ENCODE measurements at places on chromosomes 1 and 21.

DNA sequence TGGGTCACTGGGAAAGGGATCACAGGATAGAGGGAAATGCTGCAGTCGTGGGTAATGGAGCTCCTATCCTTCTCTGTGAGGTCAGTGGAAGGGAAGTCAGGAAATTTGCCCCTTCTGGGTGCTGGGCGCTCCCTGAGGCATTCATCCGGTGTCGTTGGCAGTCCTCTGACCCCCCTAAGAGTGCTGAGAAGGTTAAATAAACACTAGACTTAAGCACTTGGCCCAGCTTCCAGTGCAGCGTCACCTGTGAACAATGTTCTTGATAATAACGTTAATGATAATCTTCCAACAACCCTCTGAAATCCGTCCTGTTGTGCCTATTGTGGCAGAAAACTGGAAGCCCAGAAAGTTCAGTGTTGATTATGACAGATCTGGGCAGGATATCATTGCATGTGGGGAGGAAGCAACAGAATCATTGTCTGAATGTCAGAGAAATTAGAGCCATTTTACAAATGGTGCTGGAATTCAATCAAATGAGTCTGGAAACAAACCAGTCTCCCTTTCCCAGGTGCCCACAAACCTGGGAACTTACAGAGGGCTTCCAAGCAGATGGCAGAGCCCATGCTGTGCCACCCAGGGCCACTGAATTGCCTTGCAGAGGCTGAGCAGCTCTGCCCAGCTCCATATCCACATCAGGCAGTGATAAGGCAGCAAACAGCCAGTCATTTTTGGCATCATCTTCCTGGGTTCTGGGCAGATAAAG, 216.8 kb downstream of the KAZN start:
- no peak for DNase-seq

DNA sequence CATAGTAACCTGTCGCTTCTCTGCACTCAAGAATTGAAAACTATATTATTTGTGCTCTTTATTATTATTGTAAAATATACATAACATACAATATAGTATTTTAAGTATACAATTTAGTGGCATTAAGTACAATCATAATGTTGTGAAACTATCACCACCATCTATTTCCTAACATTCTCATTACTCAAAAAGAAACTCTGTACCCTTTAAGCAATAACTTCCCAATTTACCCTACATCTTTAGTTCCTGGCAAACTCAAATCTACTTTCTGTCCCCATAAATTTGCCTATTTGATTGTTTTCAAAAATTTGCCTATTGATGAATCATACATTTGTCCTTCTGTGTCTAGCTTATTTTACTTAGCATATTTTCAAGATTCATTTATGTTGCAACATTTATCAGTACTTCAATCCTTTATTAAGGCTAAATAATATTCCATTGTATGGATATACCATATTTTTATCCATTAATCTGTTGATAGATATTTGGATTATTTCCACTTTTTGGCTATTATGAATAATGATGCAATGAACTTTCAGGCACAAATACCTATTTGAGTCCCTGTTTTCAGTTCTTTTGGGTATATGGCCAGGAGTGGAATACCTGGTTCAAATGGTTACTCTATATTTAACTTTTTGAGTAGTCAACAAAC, 99.6 kb upstream of the DMRTA2 start:
- no peak for DNase-seq

DNA sequence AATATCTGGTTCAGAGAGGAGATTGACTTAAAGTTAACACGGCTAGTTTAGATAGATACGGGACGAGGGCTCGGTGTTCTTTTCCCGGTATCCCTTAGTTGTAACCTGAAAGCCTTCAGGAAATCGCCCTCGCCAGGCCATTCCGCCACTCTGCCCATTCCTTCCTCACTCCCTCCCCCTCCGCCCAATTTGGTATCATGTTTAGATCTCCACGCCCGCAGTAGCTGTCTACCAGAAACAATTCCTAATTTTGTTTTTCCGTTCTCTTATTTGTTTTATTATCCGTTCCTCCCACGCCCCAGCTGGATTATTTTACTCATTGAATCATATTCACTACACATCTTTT, 685 bp upstream of the VAMP4 start:
- no peak for DNase-seq

DNA sequence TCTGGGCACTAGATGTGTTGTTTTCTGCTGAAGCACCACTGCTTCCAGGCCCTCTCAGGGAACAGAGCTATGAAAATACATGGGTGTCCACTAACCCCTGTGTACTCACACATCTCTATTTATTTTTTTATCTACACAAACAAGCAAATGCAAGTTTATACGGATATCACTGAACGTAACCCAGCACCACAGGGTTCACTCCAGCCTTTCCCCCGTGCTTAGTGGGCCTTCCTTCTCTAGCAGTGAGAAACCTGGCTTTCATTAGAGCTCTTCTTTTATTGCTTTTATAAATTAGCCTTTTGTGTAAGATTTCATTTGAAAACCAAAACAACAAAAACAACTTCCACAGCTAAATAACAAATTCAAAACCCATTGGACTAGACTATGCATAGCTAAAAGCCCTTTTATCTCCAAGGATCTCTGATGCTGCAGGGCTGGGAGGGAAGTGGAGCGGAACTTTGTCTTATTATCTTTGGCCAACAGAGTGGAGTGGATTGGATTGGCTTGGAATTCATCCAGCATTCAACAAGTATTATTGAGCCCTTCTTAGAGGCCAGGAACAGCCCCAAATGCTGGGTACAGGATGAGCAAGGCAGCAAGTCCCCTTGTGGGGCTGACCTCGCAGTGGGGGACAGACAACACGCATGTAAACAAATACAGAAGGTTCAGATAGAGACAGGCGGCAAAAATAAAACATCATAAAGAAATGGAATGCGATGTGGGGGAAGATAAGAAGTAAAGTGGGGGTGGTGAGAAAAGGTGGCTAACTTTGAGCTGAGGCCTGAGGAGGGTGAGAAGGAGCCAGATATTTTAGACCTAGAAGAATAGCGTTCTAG, 371.8 kb upstream of the POU3F1 start:
- DNase-seq = no peak

DNA sequence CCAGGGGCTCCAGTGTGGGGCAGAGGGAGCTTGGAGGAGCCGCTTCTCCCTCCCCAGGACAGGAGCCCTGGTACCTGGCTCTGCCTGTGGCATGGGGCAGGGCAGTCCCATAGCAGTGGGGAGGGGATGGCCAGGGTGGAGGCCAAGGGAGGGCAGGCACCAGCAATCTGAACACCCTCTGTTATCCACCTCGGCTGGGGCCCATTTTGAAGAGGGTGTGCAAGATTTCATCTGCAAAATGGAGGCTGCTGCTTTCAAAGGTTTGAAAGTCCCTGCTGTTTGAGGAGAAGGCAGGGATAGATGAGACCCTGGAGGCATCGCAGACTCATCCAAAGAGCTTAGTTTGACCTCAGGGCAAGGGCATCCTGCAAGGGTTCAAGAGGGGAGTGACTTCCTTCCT, 15.2 kb upstream of the TMPRSS2 start:
- no peak for DNase-seq

GRCh38 chr1:35564037-35564883, 6.7 kb downstream of the NCDN start:
- peak; percentile 58 for DNase-seq

DNA sequence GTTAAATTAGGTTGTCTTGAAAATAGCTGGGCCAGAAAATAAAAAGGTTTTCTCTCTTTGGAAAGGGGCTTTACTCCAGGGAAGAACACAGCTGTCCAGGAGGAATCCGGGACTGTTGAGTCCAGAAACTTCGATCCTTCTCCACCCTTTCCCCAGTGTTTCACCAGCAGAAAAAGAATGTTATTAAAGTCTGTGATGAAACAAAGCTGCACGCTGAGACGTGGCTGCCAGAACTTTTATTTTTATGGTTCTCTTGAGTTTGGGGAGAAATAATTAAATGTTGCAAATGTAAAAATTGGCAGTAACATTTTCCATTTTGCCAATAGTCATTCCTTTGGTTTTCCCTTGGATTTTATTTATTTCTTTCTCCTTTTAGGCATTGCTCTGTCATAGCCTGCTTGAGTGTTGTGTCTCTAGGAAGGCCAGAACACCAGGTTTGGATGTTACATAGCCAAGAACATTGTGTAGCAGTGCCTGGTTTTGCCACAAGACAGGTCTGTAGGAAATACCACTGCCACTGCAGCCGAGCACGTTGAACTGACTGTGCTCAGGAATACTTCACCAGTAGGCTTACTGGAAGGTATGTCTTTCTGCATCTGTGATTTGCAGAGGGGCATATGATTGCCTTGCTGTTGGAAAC, 87.4 kb downstream of the ROR1 start:
- DNase-seq = no peak

GRCh38 chr21:46122237-46122671, 24.3 kb downstream of the COL6A2 start:
- DNase-seq = no peak

GRCh38 chr1:234149217-234149616, 224.0 kb upstream of the COA6 start:
- DNase-seq = no peak

GRCh38 chr1:9018333-9018732, 7.9 kb downstream of the SLC2A7 start:
- DNase-seq = no peak

DNA sequence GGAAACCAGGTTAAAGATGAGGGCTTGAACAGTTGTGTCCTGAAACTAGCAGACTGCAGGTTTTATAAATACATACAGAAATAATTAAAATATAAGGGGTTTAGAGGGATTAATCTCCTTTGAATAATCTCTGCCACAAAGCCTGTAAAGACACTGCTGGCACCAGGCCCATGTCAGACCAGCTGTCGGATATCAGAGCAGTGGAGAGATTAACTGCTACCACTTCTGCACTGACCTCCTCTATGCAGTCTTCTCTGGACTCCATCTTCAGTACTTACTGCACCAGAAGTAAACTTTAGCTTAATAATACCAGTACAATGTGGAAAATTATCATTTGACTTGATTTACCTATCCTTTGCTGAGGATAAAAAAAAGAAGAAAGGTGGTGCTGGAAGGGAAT, 128.6 kb downstream of the LHX4 start:
- no peak for DNase-seq

DNA sequence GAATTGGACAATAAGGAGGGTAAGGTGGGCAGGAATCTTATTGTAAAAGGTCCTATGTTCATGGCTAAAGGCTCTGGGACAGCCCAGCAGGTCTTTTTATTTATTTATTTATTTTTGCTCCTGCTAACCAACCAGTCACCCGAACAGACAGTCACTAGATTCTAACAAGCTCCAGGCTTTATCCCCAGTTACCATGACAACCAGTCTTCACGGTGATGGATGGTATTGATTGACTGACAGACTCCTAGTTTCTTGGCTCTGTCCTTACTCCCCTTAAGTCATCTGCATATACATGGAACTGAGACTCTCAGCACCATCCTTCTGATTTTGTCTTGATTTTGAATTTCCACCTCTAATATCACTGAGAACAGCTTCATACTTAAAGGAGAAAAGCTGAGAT, 44.3 kb downstream of the C8A start:
- no peak for DNase-seq

DNA sequence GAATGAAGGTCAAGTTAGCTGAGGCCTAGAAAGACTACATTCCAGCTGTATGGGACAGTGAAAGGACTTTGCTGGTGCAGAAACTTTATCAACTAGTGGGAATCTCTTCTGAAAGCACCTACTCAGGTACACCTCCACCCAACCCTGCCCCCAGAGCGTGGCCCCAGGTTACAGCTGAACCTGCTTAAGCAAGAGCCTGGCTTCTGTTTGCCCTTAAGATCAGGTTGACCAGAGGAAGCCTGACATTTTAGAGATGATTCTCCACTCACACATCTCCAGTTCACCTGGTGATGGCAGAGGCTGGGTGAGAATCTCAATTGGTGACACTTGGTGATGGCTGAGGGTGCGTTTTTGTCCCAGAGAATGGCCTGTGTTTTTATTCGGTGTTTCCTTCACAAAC, 24.0 kb downstream of the ELAPOR1 start:
- no peak for DNase-seq

DNA sequence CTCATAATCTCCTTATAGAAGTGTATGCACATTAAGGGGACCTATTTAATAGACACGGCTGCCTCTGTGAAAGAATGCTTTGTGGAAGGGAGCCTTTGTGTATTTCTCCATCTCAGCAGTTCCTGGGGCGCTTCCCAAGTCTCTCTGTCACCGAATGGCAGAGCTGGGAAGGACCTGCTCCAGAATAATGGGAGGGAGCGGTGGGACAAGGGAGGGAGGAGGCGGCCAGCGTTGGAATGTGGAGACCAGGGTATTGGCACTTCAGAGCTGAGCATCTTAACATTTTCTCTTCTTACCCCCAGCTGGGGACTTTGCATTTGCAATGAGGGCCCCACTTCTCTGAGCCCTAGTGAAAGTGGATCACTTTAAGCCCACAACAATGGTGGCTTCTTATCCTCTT, 23.9 kb downstream of the CACHD1 start:
- DNase-seq = no peak

DNA sequence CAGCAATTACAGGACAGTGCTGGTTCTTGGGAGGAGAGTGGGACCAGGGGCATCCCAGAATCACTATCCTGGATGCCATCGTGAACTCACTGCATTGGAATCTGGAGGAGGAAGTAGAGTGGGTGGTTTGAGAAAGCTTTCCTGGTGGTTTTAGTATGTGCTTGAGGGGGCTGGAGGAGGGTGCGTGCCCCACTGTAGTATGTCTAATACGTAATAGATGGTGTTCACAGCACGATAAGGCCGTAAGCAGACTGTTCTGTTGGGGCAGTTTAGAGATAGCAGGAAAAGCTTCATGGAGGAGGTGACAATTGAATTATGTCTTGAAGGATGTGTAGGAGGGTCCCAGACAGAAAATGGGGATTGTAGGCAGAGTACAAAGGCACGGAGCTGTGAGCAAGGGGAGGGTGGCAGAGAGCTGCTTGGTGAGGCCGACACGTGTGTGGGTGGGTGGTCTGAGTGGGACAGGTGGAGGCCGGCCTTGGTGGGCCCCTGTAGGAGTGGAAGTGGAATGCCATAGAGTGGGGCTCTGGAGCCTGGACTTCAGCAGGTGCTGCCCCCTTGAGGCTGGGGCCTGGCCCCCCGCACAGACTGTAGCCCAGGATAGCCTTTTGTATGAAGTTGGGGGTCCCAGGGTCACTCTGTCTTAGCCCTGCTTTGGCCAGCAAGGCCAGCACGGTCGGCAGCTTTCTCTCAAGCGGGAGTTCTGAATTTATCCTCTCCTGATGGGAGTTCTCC, 37.0 kb downstream of the IL6R start:
- no peak for DNase-seq

- no peak for DNase-seq
Measured at GRCh38 chr1:116345843-116346242, 27.2 kb upstream of the ATP1A1 start.

- peak; percentile 85 for DNase-seq
Measured at GRCh38 chr1:53413175-53414001, 45.8 kb upstream of the DMRTB1 start.

- DNase-seq = no peak
Measured at GRCh38 chr1:114263343-114263742, 109.7 kb upstream of the SYT6 start.

- DNase-seq = no peak
Measured at GRCh38 chr1:2880086-2880485, 78.6 kb upstream of the TTC34 start.

- DNase-seq = no peak
Measured at GRCh38 chr1:233443040-233443760, 115.7 kb downstream of the MAP3K21 start.
